ENCODE measurements at places on chromosomes 2 and 18.

- DNase-seq: no peak
These were observed 274.7 kb downstream of the HAUS1 start for GRCh38 chr18:46378864-46379207.

DNA sequence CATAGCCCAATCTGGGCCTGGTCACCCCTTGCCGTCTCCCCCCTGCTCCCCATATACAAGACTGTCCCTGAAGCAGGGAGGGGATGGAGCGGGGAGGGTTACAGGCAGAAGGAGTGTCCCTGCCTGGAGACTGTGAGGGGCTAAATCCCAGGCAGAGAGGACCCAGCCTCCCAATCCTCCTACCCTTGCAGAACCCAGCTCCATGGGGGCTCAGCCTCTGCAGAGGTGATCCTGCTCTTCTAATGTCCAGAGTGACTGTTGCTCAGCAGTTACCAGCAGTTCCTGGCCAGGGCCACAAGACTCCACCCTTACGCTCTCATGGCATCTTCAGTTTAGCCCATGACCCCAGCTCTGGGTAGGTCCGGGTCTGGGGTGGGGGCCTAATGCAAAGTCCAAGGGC lies 58.1 kb downstream of the COA5 start:
- DNase-seq: no peak

DNA sequence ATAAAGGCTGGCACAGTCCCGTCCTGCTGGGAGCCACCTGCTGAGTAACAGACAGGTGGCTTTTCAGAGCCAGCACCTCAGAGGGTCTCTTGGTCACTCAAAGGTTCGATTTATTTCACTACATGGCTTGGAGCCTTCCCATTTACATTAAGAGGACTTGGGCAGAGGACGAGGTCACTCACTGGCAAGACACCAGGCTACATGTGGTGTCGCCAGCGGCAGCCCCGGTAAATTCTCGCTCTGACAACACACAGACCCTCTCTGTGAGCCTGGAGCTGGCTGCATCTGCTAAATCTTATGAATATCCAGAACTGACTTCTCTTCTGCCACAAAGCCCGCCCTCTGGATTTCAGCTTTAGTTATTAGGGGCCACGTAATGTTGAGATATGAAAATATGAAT lies 254.7 kb downstream of the VAPA start:
- no peak for DNase-seq

- DNase-seq: no peak
These were observed 749.9 kb downstream of the BCL11A start for GRCh38 chr2:59803586-59803985.

GRCh38 chr18:30302181-30302580 lies 740.4 kb downstream of the DSC3 start:
- no peak for DNase-seq

DNA sequence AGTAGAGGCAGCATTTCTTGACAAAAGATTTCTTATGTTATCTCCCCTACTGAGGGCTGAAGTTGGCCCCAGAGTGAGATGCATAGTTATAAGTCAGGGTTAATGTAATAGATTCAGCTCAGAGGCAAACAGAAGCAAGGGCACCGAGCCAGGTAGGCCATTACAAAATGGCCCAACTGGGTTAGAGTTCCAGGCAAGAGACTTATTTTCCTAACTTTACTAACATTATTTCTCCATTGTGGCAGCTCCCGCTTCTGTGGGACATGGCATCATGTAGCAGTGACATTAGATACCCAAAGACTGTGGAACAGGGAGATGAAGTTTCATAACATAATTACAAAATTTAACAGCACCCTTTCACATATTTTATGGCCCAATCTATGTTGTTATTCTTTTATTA lies 27.1 kb downstream of the TSPYL6 start:
- no peak for DNase-seq

GRCh38 chr2:108460345-108461037 lies 11.5 kb downstream of the GCC2 start:
- DNase-seq: no peak

DNA sequence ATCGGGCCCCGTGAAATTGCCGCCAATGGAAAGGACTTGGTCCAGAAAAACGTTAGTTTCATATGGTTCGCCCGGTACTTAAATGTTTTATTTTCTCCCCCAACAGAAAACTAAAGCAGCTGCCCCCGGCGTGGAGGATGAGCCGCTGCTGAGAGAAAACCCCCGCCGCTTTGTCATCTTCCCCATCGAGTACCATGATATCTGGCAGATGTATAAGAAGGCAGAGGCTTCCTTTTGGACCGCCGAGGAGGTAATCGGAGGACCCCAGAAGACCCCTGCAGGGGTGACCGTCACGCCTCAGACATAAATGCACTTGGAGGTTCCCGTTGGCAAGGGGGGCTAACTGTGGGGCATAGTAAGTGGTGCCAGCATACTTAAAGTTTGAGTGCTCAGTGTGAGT lies 742 bp downstream of the RRM2 start:
- DNase-seq: no peak

DNA sequence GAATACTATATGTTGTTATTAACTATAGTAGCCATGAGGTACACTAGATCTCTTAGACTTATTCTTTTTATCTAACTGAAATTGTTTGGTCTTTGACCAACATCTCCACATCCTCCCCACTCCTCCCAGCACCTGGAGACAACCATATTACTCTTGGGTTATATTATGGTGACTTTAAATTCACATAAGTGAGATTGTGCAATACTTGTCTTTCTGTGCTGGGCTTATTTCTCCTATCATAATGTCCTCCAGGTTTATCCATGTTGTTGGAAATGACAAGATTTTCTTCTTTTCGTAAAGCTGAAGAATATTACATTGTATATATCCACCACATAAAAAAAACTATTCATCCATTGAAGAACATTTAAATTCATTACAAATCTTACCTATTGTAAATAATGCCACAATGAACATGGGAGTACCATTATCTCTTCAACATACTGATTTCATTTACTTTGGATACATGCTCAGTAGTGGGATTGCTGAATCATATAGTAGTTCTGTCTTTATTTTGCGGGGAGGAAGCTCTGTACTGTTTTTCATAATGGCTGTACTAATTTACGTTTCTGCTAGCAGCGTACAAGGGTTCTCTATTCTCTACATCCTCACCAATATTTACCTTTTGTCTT lies 159.2 kb upstream of the SCN7A start:
- peak; percentile 71 for DNase-seq

DNA sequence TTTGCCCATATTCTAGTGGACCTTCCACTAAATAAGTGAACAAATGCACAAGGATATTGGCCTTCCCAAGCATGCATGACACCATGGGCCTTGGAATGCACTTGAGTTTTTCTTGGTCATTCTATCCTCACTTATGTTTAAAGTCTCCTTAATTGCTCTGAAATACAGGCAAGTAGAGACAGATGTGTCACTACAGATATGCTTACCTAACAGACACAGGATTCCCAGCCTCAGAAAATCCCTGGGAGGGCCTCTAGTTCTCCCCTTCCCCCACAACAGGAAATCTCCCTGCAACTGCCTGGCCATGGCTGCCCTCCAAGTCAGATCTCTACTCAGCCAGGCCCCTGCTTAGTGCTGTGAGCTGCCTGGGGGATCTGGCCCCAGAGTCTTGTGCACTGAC lies 445.2 kb downstream of the IRS1 start:
- DNase-seq: no peak

DNA sequence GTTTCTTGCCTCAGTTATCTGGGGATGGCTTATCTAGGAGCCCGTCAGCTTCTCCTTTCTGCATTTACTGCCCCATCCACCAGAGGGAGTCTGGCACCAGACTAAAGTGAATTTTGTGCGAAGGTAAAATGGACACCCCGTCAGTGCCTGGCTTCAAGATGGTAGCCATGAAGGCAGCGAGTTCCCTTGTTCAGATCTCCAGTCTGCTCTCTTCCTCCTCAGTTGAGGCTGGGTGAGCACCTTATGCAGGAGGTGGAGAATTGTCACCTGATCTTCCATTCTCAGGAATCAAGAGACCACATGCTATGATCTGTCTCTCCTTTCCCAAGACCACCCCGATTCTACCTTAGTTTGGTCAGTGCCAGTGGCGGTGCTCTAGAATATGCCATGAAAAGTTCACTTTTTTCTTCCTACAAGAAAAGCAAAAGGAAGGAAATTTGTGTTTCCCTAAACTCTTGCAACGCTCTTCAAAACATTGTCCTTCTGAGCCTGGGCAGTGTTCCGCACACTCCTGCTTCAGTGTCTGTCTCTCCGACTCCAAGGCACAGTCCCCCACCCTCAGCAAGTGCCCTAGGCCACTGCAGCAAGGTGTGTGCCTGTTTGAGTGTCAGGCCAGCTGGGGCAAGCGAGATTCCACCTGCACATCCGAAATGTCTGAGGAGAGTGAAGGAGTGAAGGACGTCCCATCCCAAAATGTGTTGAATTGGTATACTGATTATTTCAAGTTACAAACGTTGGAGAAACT lies 168.6 kb downstream of the SS18 start:
- DNase-seq: peak; percentile 4
